Right lung (tissue), 10 donors: ENCODE measurements at places on chromosomes 12 and 14. TPM values are rescaled to one million over a fixed set of nuclear protein-coding genes. Genes with fewer than 3 reads are reported as not detected.

- DNase-seq, result no peak
Measured at GRCh38 chr14:82667006-82667405, 1133.4 kb upstream of the SEL1L start.

DNA sequence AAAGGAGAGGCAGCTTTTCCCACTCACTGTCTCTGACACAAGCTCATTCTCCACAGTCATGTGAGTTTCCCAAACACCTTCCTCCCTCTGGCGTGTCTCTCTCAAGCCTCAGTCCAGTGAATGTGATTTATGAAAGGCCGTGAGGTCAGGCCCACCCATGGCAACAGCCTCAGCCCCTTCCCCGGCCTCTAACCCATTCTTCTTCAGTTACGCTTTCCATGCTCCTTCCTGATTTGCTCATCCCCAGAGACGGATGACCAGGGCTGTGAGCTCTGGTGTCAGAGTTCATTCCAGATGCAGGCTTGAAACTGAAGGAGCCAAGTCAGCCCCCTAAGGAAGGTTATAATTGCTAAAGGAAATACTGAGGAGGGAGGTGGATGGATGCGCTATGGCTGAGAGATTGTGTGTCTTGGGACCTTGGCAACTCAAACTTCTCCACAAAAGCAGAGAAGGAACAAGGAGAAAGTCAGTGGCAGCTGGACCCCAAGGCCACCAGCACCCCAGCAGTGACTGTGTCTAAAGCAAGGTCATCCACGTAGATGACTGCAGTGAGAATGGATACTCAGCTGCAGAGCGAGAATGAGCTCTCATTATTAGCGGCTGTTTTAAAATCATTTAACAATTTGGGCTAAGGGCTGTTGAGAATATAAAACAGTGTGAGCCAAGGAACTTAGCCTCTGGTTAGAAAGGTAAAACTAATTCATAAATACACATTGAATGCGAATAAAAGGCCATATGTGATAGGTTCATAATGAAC, 84.1 kb downstream of the FBXL14 start:
- no peak for DNase-seq

DNA sequence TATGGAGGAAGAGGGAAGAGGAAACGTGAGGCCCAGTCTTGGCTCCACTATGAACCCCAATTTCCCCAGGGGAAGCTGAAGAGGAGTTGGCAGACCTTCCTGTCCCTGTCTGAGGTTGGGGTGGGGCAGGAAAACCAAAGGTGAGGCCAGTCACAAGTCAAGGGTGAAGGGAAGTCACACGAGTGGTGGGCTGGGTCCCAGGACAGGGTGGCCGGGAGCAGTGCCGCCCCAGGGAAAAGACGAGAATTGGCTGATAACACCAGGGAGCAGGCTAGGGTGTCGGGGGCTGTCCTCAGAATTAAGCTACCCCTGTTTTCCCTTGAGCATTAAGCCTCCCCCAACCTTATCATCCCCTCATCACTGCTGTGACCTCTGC, 3.1 kb downstream of the VDR start:
- no peak for DNase-seq

DNA sequence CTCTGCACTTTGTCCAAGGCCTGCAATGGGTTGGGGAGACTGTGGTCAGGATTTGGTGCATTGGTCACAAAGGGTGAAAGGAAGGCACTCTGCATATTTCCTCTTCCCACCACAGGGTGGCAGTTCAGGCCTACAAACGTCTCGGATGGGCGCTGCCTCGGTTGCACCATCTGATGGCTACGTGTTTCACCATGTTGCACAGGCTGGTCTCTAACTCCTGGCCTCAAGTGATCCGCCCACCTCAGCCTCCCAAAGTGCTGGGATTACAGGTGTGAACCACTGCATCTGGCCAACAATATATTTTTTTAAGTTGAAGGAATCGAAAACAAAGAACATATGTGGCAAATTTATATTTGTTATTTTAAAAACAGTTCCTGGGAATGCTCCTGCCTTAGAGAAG, 35.1 kb downstream of the TMBIM6 start:
- DNase-seq, result peak; percentile 66

The C3AR1 gene
- polyA plus RNA-seq, result 3.9 TPM
